ENCODE measurements at places on chromosomes 4 and X.

GRCh38 chr4:69727426-69727825 is 33.0 kb downstream of the SULT1B1 start:
- no peak for DNase-seq

DNA sequence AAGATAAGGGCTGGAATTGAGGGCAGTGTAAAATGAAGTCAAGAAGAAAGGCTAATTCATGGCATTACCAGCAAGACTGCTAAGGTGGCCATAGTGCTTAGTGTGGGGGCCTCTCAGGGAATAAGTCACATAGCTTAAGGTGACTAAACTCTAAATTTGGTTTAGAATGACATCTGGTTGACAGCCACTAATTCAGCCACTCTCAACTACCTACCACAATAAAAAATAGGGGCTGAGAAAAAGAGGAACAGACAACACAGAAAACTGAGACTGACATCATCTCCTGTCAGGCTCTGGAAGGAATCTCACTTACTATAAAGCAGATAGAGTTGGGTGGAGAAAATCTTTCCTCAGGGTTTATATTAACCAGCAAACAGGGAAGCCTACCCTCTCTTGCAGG is 96.9 kb downstream of the CHRDL1 start:
- DNase-seq: no peak

DNA sequence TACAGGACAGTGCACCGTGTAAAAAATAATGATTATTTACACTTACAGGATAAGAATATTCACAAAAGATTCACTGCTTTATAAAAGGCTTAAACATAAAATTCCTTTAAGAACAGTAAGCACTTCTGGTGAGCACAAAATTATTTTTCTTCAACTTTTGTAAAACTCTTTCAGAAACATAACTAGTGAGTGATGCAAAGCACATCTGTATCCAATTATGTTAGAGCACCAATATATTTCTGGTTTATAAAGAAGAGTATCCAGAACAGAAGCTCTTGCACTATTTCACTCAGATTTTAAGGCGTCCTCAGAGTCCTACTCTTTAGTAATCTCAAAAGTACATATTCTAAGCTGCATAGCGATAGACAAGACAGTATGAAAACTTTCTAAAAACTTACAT is 276.0 kb downstream of the C4orf33 start:
- DNase-seq: no peak

DNA sequence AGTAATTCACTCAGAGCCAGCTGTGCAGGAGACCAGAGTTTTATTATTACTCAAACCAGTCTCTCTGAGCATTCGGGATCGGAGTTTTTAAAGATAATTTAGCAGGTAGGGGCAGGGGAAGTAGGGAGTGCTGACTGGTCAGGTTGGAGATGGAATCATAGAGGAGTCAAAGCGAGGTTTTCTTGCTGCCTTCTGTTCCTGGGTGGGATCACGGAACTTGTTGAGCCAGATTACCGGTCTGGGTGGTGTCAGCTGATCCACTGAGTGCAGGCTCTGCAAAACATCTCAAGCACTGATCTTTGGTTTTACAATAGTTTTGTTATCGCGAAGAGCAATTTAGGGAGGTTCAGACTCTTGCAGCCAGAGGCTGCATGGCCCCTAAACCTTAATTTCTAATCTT is 63.6 kb downstream of the TRIM2 start:
- no peak for DNase-seq

DNA sequence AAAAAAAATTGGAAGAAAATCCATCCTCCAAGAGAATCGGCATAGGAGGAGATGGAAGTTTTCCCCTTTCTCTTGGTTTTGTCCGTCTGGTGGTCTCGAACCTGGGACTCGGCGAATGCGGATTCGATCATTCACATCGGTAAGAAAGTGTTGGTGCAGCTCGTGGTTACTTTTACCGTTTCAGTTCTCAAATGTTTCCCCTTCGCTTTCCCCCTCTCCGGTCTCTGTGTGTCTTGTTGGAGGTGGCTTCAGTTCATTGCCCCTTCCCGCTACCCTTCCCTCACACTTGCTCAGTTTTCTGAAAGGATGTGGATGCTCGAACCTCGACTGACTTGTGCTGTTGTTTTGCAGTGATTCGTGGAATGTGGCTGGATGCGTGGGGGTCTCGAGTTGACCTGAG is 840 bp downstream of the GRID2 start:
- no peak for DNase-seq

DNA sequence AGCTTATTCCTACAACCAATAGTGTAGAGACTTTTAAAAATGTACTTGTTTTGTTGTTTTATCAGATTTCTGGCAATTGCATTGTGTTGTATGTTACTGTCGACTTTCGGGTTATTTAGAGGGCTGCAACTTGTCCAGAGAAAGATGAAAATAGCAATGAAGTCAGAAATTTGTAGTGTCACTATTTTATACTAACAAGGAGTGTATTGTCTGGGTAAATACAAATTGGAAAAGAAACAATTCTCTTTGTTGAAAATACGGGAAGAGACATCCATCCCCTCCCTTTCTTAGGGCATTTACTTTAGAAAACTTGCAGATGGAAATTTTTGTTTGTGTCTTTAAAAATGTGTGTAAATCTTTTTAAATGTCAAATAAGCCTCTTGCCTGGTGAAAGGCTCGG is 792.0 kb downstream of the PCDH18 start:
- DNase-seq: no peak

- no peak for DNase-seq
Observed at GRCh38 chr4:152415980-152416379, 119.9 kb downstream of the FBXW7 start.

DNA sequence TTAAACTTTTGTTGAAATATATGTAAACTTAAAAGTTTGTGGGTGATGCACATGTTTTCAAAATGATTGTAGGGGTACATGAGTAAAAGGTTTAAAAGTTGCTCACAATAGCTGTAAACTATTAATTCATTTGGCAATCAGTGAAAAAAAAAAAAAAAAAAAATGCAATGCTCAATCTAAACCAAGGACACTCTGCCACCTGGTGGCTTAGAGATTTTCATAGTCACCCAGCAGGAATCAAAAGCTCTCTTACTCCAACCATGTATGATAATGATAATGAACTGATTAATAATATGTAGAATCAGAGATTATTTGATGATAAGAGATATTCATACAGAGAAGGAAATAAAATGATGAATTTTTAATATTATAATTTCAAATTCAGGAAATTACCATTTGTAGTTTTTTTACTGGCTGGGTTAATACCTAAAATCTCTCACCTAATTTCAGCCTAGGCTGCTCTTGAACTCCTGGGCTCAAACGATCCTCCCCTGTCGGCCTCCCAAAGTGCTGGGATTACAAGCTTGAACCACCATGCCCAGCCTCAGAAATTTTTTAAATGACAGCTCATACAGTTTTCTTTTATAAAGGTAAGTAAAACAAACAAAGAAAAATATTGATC is 46.9 kb upstream of the SLC25A4 start:
- peak; percentile 38 for DNase-seq

- no peak for DNase-seq
Observed at GRCh38 chrX:10130354-10130753, 26.4 kb upstream of the CLCN4 start.

DNA sequence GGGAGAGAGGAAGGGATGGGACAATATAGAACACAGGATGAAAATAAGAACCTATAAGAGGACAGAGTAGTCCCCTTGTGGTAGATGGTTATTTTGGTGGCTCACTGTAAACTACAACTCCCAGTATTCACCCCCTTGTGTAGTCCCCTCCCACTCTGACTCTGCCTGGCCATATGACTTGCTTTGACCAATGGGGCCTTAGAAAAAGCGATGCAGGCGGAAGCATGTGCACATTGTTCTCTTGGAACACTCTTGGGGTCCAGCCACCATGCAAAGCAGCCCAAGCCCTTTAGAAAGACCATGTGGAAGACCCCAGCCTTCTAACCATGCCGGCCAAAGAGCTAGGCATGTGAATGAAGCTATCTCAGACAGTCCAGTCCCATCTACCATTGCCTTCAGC is 415.0 kb downstream of the BCOR start:
- DNase-seq: no peak

DNA sequence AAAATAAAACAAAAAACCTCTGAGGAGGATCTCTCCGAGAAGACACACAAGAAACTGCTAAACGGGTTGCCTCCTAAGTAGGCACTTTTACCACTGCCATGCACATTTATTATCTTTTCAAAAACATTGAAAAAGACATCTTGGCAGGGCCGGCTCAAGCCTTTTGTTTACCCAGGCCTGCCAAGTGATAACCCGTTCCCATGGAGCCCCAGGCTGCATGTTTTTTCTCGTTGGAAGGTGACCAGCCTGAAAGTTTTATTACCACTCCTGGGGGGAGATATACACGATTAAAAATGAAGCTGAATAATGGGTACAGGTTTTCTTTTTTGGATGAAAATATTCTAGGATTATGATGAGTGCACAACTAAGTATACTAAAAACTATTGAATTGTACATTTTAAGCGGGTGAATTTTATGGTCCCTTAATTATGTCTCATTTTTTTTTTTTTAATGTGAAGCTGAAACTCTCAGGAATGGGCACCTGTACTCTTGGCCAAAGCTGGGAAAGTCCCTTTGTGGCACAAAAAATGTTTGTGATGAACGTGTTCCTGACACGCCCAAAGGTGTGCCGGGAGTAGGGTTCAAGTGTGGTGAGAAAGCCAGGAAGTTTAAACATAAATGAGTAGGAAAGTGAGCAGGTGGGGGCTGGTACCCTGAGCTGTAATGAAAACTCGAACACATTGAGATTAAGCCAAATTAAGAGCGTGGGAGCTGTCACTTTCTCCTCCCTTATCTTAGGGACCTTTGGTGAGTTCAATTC is 1.5 kb upstream of the MAP7D2 start:
- no peak for DNase-seq

DNA sequence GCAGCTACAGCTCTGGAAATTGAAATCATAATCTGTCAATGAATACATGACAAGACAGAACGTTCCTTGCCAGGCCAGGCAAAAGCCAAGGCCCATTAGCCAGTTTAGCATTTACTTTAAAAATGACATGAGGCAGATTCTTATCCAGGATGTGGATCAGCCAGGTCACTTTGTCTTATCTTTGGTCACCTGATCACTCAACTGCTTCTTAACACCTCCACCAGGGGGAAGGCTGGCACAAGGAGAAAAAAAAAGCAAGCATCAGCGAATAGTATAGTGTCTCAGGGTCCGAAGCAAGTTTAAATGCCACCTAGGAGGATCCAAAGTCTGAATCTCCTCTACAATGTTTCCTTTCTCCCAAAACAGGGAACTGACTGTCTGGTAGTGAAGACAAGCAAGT is 18.8 kb downstream of the ATP1B4 start:
- DNase-seq: peak; percentile 58

DNA sequence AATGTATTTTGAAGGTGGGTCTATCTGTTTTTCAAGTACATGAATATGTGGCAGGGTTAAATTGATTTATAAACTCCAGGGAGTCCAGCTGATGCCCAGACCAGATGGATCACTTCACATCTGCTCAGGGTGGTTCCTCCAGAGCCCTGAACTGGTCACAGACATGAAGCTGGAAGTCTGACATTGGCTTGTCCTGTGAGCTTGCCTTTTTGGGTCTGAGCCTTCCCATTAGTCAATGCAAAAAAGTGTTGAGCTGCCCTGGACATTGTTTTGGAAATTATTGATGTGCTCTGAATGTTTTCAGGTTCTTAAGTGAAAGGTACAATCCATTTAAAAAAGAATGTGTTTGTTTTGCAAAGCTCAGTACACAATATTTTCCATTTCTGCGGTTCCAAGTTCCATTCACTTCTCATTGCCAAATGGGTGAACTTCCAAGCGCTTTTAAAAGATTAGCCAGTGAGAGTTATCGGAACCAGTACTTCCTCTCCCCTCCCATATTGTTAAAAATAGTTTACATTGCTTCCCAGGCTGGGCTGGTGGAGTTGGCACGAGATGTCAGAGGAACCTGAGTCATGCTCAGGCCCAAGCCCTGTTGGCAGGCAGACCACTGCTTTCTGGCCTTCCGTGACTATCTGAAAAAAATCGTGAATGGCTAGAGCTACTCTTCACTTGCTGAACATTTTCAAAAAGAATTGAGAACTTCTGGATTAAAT is 52.1 kb downstream of the PDGFRA start:
- no peak for DNase-seq

- no peak for DNase-seq
Observed at GRCh38 chrX:116694046-116694445, 231.3 kb upstream of the CT83 start.

DNA sequence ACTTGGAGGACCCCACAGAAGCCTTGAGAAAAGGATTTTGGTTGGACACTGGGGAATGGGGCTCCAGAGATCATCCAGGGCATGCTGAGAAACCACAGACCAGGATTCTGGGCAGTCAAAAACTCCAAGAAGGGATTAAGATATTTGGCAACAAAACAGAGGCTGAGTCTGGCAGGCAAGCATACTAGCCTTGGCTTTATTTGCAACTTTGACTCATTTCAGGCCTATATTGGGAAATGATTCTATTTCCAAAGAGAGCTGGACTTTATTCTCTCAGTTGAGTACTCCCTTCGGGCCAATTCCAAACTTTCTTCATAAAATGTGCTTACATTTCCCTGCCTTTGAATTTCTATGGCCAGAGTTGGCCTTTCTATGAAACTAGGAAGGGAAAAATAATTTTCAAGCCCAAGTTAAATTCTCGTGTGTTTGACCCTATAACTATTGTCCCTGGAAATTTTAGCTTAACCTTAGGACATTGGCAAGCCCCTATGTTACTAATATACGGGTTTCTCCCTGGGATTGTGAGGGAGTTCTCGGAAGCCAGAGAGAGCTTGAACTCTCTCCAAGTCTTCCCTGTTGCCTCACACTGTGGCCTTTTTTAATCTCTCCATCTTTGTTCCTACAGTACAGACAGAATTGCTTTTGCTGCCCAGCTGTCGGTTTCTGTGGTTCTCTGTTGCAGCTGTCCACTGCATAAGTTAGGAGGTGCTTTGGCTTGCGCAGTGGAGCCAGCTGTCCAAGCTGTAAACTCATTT is 112.6 kb upstream of the FAM9A start:
- no peak for DNase-seq

DNA sequence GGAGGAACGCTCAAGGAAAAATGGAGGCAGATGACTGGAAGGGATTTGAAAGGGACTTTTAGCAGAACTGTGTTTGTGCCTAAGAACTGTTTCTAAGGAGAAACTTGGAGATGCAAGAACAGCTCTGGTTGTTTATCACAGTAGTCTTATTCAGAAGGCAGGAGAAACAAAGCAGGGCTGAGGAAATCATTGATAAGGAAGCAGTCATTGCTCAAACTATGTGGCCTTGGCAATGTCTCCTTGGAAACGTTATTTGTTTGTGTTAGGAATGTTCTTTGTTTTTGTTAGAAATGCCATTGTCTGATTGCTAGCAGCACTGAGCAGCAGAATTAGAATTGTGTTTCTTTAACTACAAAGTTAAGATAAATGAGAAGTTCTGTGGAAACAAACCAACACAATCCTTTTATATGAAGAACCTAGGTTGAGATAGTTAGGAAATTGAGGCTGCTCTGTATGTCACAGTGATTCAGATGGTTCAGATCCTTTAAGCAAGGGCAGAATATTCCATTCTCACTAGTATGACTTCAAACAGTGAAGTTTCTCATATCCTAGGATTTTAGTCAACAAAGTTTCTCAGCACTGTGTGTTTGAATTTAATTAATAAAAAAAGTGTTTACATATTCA is 1191.3 kb upstream of the IGFBP7 start:
- no peak for DNase-seq

GRCh38 chr4:38667085-38667893 is 3.3 kb downstream of the KLF3 start:
- DNase-seq: peak; percentile 79
